NCI-H2227 treated with DMSO at 0.1 percent for 48 hours (cell line): ENCODE measurements at places on chromosomes 7 and 10.

DNA sequence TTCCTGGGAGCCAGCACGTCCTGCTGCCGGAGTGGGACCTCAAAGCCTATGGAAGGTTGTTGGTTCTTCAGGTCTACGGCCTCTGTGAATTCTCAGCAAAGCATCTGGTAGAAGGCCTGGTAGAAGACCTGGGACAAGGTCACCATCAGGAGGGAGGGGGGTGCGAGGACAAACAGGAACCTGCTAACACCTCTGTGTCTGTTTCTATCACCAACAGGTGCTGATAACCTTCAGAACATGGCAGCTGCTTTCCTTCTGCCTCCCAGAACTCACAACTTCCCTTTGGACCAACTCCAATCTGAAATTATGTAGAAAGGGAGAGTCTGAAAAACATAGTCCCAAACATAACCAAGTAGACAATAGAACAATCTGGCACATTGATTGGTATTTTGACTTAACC, 8.3 kb upstream of the MET start:
- no peak for DNase-seq

DNA sequence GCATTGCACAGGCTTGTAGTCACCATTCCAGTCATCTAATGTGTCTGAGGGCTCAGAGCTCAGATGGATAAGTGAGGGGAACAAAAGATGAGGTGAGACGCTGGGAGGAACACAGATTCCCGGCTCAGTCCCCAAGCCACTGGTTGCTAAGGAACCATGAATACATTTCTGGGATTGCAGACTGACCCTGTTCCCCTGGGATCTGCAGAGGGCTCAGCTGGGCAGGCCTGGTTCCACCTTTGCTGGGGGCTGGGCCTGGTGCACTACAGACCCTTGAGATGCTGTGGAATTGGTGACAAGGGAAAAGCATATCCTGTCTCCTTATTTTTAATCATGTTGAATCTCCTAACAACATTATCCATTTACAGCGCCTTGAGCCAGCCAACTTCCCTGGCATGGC, 19.2 kb downstream of the ELFN1 start:
- DNase-seq = no peak

- DNase-seq = no peak
Measured at GRCh38 chr10:5165738-5166137, 19.2 kb downstream of the AKR1C8 start.

DNA sequence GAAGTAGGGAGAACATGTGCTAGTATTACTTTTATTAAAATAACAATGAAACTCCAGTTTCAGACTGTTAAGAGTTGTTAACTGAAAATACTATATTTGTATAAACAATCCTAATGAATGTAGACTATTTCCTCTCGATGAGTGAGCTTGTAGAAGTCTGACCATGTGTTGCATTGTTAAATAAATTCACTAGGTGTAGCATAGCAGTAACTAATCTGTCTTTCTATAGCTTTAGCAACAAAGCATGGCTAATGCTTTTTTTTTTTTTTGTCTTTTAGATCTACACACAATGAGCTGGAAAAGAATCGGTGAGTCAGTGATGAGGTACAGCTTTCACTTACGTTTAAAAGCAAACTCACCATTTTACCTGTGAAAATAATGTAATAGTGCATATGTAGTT, 37.1 kb downstream of the MXI1 start:
- no peak for DNase-seq

DNA sequence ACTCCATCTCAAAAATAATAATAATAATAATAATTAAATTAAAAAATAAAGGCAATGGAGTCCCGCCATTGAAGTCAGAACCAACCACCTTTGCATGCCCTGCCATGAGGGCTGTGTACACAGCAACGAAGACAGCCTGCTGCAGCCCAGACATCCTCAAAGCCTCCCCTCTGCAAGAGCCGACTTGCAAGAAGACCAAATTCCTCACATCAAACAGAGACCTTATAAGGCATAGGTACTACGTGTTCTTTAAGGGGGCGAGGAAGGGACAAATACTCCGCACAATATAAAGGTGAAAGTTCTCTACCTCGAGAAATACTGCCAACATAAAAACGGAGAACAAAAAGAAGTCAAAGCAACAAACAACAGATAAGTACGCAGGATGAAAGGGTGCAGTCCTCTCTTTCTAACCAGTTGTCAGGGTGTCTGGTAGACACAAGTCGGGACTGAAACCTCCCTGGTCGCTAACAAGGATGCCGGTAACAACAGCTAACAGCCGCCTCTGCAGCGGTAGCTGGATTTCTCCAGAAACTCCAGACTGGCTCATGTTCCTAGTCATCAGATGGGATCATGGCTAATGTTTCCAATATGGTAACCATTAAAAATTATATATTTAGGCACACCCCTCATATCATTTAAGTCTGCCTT, 23.6 kb downstream of the FGFR2 start:
- no peak for DNase-seq

GRCh38 chr7:144468990-144469732, 65.7 kb upstream of the NOBOX start:
- DNase-seq = no peak

DNA sequence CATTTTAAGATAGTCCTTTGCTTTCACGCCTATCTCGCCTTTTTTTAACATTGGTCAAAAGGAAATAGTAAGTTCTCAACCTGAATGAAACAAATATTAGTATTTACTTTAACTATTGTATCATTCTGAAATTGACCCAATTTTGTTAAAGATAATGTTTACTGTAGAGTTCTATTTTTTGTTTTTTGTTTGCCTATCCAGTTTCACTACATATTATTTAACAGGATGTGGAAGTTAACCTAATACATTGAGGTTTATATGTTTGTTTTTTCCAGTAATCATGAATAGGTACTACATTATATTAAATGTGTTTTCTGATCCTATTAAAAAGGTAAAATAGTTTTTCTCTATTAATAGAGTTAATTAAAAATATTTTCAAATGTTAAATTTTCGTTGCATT, 26.5 kb downstream of the ACSM6 start:
- DNase-seq = no peak

DNA sequence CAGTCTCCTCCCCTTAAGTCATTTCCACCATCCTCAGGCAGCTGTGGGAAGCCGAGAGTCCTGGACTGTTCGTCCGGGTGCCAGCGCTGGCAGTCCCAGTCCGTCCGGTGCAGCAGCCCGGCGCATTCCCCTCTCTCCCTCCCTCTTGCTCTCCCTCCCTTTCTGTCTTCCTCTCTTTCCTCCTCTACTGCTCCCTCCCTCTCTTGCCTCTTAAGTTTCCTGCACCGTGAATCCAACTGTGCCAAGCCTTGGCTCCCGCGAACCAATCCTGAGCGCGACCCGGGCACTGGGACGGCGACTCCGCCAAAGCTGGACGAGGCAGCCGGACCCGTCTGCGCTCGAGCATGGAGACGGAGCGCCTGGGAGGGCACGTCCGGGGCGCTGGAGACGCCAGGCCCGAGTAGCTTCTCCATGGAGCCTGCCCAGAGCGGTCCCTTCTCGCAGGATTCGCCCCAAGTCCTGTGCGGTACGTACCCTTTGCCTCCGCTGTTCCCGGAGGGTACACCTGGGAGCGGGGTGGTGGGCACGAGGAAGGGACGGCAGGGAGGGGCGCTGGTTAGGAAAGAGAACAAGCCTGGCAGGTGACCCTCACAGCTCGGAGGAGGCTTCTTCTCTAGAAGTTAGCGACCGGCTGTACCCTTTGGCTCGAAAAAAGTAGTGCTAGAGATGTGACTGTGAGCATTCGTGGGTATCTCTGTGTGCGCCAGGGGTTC, 1.0 kb downstream of the NXPH1 start:
- DNase-seq = peak; percentile 71
